Retinal pigment epithelial cell (primary cell): ENCODE measurements at places on chromosomes 16 and 17.
A peak's percentile ranks its signal among the peaks of the same experiment; 100 is the strongest.

GRCh38 chr16:56657555-56658326, at the start of gene MT1F:
TSS of gene MT1F (plus strand) at chr16:56657959. CDS start at chr16:56658059, 100 bp downstream.
- DNase-seq, result no peak

DNA sequence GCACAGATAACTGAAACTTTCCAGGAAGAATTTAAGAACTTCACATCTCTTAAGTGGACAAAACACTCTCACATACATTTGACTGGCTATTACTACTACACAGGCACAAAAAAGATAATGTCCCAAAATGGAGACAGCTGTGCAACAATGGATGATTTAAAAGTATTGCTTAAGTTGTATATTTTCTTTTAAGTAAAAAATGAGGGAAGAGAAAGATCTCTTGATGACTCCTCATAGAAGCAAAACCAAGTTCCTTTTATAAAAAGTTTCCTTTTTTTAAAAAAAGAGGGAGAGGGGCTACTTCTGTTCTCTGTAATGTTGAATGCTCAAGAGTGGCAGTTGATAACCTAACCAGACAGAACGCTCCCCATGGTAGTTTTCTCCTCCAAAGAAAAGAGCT, 195.5 kb downstream of the ZFHX3 start:
- no peak for DNase-seq

DNA sequence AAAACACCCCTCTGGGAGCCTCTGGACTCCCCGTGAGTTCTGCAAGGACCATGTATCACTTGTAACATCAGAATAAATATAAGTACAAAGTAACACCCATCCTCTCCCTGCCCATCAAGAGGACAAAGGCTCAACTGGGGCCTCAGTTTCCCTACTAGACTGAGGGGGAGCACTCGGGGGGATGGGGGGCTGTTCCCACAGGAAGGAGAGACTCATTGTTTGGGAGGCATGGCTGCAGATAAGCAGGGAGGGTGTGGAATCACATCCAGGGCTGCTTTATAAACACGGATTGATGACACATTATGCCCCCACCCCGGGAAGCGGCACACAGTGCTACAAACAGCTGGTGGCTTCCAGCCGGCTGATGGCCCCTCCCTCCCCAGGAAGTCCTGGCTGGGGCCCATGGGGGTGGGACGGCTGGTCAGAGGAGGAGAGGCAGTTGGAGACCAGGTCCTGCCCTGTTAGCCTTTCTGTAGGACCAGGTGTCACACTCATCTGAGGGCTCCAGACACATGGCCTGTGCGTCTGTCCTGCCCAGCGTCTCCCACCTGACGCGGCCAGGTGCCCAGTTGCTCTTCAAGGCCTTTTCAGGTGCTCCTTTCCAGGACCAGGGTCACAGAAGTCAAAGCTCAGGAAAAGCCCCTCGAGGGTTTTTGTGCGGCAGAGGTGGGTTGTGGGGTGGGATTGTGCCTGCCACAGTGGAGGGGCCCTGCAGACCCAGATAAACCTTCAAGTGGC, 1.3 kb upstream of the MPG start:
- DNase-seq, result no peak

GRCh38 chr16:35575432-35575821, 2116.0 kb downstream of the TP53TG3F start:
- no peak for DNase-seq

GRCh38 chr17:32786169-32786568, 90.8 kb downstream of the MYO1D start:
- no peak for DNase-seq

GRCh38 chr16:333406-334094, 19.0 kb downstream of the AXIN1 start:
- DNase-seq, result no peak

GRCh38 chr17:41339571-41340172, 11.0 kb downstream of the KRT33A start:
- DNase-seq, result no peak

DNA sequence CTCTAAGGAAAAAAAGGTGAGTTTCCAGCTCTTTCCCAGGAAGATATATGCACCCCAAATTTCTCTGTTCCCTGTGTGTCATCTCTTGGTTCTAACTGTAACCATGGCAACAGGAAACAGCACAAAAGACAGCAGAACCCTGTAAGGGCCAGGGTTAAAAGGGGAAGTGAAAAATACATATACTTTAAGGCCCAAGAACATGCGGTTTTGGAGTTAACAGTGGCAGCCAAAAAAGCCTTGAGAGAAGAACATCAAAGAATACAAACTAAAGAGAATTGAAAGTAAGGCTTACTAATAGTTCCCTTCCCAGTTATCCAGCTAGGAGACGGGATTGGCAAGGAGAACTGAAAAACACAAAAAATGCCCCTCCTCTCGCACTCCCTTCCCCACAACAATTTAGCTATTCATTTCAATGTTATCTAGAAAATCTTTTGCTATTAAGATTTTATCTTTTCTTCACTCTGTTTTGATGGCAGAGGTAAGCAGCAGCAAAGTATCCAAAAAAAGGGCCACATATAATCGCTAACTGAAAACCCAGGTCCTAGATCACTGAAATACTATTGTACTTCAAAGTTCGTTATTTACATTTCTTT, 1.5 kb downstream of the SPOP start:
- no peak for DNase-seq

DNA sequence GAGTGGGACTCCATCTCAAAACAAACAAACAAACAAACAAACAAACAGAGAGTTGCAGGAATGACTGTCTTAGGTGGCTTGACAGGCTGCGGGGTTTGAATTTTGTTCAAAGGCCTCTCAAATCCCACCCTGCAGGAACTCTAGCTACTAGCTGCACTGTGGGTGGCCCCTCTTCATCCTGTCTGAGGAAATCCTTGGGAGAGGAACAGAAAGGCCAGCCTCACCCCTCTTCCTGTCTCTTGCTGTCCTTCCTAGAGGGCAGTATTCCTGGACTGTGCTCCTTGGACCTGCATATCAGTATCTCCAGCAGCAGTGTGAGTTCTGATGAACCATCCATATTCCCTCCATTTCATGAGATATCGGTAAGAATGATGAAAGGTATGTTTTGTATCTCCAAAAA, 2.0 kb upstream of the CCDC92B start:
- no peak for DNase-seq

- no peak for DNase-seq
Measured at GRCh38 chr17:77352441-77352840, 211.7 kb downstream of the SEC14L1 start.

DNA sequence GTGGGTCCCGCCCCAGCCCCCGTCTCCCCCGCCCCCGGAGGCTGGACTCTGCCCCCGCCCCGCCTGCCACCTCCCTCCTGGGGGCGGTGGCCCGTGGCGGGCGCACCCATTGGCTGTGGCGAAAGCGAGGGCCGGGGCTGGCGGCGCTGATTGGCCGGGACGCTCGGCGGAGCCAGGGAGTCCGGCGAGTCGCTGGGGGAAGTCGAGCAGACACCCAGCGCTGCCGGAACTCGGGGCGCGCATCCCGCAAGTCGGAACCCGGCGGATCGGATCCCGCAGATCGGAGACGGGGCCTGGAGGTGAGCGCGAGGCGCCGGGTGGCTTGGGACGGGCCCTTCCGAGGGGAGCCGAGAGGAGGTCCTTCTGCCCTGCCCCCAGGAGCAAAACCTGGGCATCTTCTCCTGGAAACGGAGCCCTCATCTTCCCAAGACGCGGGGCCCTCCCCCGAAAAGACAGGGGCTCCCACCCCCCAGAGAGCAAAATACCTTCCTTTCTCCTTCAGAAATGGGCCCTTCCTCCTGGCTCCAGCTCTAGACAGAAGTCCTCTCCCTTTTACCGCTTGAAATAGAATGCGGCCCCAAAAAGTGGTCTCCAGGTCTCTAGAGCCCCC, at the start of gene ABAT:
TSS of gene ABAT (plus strand) at position 205 of the 610 bp plus-strand sequence. CDS start 61,123 bp downstream, outside the sequence.
- DNase-seq, result peak; percentile 24

GRCh38 chr17:48761114-48761513, 32.6 kb upstream of the HOXB13 start:
- DNase-seq, result no peak

- no peak for DNase-seq
Measured at GRCh38 chr16:87963400-87963799, 12.2 kb downstream of the BANP start.

GRCh38 chr17:35578929-35579432, 610 bp upstream of the PEX12 start:
- DNase-seq, result no peak
